ENCODE measurements at places on chromosomes 7 and 10. TPM values are rescaled to one million over a fixed set of nuclear protein-coding genes. Genes with fewer than 3 reads are reported as not detected.

CCL24 gene
- total RNA-seq, result not detected

NUTM2A gene
- total RNA-seq, result 0.82 TPM

TSPAN12 gene
- total RNA-seq, result 17.6 TPM

ANKRD30A gene
- total RNA-seq, result not detected

WNT8B gene
- not detected for total RNA-seq

ACTL6B gene
- total RNA-seq, result not detected

IFIT1B gene
- total RNA-seq, result not detected

PGAM2 gene
- total RNA-seq, result not detected

TMEM213 gene
- not detected for total RNA-seq

ELN gene
- 1.8 TPM for total RNA-seq

FAM180A gene
- not detected for total RNA-seq

CDK6 gene
- total RNA-seq, result 84.9 TPM

SEMA4G gene
- total RNA-seq, result 6.9 TPM

SPDYE6 gene
- not detected for total RNA-seq

PLXNA4 gene
- 1.2 TPM for total RNA-seq

All from glomerular endothelial cell (primary cell).